ENCODE measurements at places on chromosomes 3 and 15.

GRCh38 chr15:66635006-66635405 lies 67.0 kb upstream of the SMAD6 start:
- no peak for DNase-seq

DNA sequence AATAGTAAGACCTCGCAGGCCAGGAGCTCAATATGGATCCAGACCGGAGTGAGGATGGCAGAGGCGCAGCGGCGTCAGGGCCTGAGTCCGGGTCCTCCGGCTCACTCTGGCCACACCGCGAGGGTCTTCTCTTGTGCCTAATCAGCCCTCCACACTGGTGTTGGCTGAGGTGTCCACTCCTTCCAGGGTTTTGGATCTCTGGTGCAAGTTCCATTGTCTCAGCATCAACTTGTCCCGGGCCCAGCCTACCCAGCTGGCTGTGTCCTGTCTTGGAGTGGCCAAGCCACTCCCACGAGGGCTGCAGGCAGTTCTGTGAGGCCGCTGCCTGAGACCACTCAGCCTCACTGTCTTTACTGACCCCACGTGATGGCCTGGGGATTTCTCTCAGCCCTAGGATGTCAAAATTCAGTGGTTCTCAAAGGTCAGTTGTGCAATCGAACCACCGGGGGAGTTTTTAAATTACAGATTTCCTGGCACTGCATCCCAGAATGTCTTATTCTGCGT lies 12.6 kb upstream of the GOLGA6L7 start:
- peak; percentile 20 for DNase-seq

- DNase-seq = peak; percentile 71
These were observed 10.1 kb upstream of the DCP1A start for GRCh38 chr3:53357458-53357857.

DNA sequence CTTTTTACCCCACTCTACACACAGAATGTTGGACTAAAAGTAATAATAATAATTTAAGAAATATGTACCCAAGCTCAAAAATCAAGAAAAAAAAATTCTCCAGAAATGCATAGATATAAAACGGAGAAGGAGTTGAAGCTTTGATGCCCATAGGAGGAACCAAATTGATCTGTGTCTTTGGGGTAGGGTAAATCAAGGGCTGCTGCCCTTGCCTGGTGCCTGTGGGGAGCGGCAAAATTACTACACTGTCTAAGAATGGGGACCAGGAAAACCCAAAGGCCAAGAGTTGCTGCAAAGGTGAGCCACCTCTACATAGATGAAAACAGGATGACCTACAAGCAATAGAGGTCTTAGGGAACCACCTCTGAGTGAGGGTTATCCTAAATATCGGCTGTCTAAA lies 56.0 kb upstream of the SPPL2A start:
- no peak for DNase-seq

DNA sequence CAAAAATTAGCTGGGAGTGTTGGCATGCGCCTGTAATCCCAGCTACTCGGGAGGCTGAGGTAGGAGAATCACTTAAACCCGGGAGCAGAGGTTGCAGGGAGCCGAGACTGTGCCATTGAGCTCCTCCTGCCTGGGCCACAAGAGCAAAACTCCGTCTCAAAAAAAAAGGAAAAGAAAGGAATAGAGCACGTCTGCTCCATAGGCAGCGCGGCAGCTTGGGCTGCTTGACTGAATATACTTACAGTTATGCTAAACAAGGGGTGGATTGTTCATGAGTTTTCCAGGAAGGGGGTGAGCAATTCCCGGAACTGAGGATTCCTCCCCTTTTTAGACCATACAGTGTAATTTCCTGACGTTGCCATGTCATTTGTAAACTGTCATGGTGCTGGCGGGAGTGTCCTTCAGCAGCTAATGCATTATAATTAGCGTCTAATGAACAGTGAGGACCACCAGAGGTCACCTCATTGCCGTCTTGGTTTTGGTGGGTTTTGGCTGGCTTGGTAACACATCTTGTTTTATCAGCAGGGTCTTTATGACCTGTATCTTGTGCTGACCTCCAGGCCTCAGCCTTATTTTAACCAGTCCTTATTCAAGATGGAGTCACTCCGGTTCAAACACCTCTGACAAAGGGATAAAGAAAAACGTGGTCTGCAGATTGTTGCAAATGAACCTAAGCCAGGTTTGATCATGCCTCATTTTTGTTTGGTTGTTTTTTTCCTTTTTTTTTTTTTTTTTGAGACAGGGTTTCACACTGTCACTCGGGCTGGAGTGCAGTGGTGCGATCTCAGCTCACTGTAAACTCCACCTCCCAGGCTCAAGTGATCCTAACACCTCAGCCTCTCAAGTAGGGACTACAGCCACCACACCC lies 24.9 kb upstream of the SENP5 start:
- DNase-seq = peak; percentile 17

GRCh38 chr3:149547413-149547812 lies 72.9 kb downstream of the TM4SF4 start:
- no peak for DNase-seq

DNA sequence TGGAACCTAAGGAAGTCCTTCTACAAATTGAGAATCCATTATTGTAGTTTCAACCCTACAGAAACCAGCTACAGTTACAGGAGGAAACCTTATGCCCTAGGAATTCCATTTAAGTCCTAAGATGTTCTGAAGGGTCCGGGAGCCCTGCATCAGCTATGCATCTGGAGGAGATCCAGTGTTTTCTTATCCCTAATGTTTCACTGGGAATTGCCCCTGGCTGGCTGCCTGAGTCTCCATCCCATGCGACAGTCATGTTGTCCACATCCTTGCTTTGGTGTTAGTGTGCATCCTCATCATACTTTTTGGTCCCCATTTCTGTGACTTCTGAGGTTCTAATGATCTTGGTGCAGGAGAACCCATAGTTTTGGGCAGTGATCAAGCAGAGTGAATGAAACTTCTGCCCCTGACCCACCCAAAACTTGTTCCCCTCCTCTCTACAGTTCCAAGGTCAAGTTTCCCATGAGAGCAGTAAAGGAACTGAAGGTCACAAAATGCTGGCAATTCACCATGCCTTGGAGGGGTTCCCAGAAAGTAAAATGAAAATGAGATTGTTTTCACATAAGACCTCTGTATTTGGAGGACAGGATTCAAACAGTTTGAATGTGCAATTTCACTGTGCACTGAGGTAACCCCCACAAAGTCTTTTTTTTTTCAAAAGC lies 121.9 kb upstream of the PHLDB2 start:
- DNase-seq = no peak

- no peak for DNase-seq
These were observed 184.5 kb downstream of the NR1D2 start for GRCh38 chr3:24129549-24129948.

GRCh38 chr15:33458421-33458820 lies 147.7 kb downstream of the RYR3 start:
- no peak for DNase-seq

DNA sequence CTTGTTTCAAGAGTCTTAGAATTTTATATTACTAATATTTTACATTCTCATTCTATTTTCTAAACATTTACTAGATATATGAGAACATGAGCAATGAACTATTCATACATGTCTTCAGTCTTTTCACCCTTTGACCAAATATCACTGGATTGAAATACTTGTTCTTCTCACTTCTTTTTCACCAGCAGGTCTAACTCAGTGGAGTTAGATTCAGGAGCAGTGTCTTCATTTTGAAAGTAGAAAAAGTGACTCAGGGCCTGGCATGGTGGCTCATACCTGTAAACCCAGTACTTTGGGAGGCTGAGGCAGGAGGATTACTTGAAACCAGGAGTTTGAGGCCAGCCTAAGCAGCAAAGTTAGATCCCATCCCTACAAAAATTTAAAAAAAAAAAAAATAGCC lies 70.8 kb downstream of the USP13 start:
- DNase-seq = no peak

GRCh38 chr3:58163234-58163633 lies 47.5 kb downstream of the DNASE1L3 start:
- DNase-seq = no peak

GRCh38 chr3:110815008-110815583 lies 256.5 kb upstream of the NECTIN3 start:
- DNase-seq = no peak

- no peak for DNase-seq
These were observed 146.8 kb downstream of the TPRA1 start for GRCh38 chr3:127443581-127444375.

GRCh38 chr15:33194237-33194636 lies 277 bp downstream of the FMN1 start:
- peak; percentile 34 for DNase-seq

DNA sequence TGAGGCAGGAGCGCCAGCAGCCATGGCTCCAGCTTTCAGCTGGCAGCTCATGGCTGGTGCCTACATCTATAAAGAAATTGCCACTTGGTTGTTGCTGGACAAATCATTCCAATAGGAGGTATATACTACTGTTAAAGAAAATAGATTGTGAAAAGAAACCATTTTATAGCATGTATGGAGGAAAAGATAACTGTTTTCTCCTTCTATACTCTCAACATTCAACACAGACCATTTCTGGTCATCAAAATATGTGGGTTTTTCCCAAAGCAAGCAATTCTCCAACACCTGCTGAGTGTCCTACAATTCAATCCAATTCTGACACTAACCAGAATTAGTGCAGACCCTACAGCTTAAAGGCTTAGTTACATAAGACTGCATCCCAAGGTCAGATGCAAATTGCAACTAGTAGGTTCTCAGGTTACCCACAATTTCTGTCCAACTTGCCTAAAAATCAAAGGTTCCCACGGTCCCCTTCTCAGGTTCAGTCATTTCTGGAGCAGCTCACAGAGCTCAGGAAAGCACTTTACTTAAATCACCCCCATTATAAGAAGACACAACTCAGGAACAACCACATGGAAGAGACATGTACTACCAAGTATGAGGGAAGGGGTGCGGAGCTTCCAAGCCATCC lies 42.4 kb upstream of the STRIT1 start:
- peak; percentile 17 for DNase-seq

GRCh38 chr3:175163686-175164085 lies 304.6 kb downstream of the NAALADL2 start:
- DNase-seq = no peak

DNA sequence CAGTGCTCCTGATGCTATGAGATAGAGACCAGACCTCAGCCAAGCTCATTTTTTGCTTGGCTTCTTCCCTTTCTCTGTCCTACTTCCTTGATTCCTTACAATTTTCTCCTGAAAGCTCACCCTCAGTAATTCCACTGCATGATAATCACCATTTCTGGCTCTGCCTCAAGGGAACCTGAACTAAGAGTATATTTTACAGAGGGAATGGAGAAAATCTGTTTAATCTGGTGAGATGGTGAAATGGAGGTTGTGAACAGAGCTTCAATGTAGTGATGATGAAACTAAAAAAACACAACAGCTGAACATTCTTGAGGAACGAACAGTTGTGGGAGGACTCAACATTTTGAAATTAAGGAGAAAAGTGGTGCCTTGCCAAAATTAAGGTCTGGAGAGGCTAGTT lies 16.3 kb downstream of the HHLA2 start:
- DNase-seq = no peak

GRCh38 chr3:36166477-36166876 lies 213.8 kb upstream of the STAC start:
- DNase-seq = no peak

DNA sequence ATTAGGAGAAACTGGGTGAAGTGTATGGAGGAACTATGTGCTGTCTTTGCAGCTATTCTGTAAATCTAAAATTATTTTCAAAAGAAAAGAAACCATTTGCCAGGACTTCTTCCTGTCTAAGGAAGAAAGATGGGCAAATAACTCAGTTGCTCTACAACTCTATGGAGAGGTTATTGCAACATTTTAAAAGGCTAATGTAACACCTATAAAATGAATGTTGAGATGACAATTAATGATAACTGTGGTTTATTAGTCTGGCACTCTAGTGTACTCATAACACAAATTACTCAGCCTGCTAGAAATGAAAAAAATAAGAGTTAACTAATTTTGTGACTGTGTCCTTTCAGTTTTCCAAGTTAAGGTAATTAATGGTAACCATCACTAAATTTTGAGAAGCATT lies 32.3 kb downstream of the SLC4A7 start:
- no peak for DNase-seq
